Renal pelvis (tissue), 12 donors: ENCODE measurements at places on chromosomes 7 and 10. TPM values are rescaled to one million over a fixed set of nuclear protein-coding genes. Genes with fewer than 3 reads are reported as not detected.

DNA sequence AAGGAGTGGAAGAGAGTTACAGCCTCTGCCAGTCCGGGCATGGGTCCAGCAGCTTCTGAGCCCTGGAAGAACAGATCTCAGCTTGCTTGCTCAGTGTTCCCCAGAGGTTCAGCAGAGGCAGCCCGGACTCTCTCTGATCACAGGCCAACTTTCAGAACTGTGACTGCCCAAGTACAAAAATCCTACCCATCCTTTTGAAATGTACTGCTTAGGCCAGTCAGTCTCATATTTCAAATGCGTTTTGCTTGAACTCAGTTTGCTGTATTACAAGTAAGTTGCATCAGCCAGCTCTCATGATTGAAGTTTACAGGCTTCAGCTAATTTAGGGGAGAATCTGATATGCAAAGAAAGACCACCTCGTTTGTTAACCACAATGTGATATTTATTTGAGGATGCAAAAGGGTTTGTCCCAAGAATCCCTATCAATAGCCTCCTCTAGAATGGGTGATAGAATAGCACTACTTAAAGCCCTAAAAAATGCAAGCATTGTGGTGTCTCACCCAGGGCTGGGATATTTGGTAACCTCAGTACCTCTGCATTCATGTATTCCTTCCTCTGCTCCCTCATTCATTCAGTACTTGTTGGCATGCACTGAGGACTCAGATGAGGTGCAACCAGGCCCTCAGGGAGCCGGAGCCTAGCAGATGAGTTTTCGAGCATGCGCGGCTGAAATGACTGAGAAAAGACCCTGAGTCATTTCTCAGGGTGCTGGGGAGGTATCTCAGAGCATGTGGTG lies 7.0 kb downstream of the AIMP2 start:
- DNase-seq: no peak

DNA sequence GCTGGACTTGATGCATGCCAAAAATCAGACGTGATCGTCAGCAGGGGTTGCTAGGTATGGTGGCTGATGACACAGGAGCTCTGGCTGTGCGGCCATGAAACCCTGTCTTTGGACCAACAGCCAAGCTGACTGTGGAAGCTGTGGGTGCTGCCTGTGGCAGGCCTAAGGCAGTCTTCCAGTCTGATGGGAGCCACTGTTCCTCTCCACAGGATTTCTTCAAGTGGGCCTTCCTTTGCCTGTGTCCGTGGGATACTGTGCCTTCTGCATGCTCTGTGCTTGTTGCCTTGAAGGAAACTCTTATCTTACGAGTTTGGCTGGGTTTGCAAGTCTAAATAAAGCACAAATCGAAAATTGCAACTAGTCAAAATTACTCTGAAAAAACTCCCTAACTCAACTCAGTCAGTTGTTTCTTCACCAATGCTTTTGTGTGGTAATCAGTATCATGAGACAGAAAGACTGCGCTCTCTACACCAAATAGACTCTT lies 101.9 kb upstream of the PDLIM1 start:
- DNase-seq: no peak

DNA sequence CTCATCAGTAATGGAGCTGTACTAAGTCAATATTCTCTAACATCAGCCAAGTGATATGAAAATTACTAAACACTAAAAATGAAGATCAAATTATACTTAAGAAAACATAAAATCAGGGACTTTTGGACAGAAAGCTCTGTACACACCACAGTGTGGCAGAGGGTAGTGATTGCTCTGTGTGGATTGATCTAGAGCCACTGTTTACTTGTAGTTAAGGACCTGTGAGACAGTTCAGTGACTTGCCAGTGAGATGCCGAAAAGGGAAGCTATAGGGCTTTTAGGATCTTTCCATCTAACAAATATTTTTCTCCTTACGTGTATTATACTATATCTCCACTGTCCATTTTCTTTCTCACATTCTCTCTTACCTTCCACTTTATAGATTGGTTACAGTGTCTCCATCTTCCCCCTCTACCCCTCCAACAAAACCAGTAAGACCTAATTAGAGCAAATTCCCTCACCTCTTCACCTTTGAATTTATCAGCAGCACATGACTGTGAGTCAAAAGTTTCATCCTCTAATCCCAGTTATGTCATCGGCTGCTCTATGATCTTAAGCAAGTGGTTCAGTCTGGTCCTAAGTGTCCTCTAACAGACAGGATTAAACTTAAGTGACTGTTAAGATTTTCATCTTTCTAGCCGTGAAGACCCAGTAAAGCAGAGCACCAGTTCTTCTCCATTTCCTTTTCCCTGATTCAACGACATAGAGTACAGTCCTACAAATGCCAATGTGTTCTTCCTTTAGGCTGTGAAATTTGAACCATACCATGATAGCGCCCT lies 6.9 kb downstream of the PIK3CG start:
- no peak for DNase-seq

- no peak for DNase-seq
These were observed 25.2 kb upstream of the OTUD1 start for GRCh38 chr10:23413629-23414089.

- DNase-seq: no peak
These were observed 6.9 kb downstream of the GRB10 start for GRCh38 chr7:50775836-50776235.

- no peak for DNase-seq
These were observed 235.9 kb downstream of the COBL start for GRCh38 chr7:51080622-51081269.

DNA sequence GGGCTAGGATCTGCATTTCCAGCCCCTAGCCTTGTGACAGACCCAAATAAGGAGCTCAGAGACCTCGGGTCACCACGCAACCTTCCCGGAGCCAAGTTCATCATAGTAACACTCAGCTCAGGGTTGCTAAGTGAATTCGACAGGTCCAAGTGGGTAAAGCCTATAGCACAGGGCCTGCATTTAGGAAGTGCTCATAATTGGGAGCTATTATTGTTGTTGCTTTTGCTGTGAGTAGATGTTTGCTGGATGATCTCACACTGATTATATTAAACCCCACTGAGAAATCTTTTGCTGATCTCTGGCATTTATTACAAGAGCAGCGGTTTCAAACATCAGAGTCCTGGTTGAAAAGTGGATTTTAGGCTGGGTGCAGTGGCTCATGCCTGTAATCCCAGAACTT lies 20.3 kb upstream of the SAR1A start:
- no peak for DNase-seq

- DNase-seq: no peak
These were observed 44.0 kb downstream of the INPP5F start for GRCh38 chr10:119769886-119770285.

GRCh38 chr10:4431114-4431863 lies 394.7 kb upstream of the AKR1E2 start:
- DNase-seq: no peak

DNA sequence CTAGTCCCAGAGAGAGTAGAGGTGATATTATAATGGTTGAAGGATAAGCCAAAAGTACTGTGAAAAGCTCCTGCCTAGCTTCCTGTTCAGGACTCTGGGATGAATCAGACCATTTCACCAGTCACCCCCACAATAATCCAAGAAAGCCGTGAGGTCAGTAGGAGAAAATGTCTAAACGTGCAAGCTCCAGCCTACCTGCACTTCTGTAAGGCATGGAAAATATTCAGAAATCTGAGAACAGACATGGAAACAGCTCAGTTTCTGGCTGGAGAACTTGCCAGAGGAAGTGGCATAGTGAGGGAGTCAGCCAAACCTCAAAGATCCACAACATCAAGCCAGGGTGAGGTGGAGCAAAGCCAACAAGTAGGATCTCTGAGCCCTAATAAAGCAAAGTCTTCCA lies 58.2 kb downstream of the ELAPOR2 start:
- DNase-seq: no peak

RSPH10B2 gene
- 1.5 TPM for polyA plus RNA-seq

TMEM248 gene
- 78.2 TPM for polyA plus RNA-seq

FRMPD2 gene
- 0.53 TPM for polyA plus RNA-seq

DOCK4 gene
- 26.3 TPM for polyA plus RNA-seq
